Fibroblast of skin of abdomen (primary cell): ENCODE measurements at places on chromosomes 6 and 20.

DNA sequence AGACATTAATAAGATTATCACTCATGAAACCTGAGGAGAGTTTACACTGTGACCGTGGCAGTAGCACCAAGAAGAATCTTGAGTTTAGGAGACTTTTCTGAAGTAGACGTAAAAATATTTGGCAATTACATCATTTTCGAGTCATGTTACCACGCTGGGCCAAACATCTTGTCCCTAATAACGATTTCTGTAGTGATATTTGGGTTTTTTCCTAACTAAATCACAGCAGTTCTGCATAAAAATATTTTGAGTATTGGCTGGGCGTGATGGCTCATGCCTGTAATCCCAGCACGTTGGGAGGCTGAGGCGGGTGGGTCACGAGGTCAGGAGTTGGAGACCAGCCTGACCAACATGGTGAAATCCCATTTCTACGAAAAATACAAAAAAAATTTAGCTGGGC lies 262.4 kb downstream of the PHF3 start:
- no peak for DNase-seq

DNA sequence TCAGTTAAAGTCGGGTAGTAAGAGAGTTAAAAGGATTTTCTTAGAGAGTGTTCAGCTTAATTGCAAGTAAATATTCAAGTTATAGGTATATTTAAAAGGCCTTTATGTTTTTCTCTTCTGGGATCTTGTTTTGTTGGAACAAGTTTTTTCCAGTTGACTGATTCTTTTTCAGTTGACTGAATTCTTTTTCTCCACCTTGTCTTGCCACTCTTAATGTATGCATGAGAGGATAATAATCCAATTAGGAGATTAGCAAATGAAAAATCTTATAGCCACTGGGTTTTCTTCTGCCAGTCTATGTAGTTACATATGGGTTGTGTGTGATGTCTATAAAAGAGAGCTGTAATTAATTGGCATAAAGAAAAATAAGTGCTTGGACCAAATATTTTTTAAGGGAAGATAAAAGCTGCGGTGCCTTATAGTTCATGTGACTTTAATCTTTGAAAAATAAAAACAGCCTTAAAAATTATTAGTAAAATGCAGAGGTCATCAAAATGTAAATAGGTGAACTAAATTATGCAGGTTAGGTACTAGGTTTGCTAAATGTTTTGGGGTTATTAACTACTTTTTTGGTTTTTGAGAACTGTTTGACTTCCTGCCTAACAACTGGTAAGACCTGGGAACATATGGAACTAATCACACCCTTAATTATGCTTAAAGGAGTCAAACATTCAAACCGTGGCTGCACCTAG lies 367.2 kb downstream of the HTR1B start:
- no peak for DNase-seq

DNA sequence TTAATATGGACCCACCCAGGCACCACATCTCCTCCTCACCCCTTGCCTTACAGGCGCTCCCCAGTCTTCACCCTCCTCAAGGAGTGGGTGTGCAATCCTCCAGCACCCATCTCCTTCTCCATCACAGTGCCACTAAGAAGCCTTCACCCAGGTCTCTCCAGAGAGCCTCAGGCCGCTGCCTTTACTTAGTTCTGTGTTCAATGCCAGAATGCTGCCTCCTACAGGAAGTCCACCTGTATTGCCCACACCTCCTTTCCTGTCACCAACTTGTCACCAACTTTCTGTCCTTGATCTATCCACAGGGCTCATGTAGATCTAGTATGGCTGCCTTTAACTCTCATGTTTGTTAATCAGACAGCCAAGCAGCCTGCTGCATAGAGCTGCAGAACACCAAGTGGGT lies 586 bp upstream of the LST1 start:
- no peak for DNase-seq

- DNase-seq: no peak
Observed at GRCh38 chr6:119966484-119966883, 616.9 kb upstream of the MAN1A1 start.

GRCh38 chr20:16710781-16711180 lies 19.0 kb upstream of the SNRPB2 start:
- DNase-seq: no peak

DNA sequence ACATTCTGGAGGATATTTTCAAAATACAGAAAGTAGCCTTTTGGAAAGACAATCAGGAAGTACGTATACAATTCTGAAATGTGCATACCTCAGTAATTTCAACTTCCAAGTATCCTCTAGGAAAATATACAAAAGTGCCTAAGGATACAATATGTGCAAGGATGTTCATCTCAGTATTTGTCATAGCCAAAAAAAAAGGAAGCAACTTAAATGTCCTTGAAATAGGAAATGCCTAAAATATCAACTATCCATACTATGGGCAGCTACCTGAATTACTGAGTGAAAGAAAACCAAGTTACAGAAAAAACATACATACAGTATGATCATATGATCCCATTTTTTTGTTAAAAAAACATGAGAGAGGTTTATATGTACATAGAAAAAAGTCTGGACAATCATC lies 1.5 kb downstream of the PPIL1 start:
- DNase-seq: no peak

- DNase-seq: no peak
Observed at GRCh38 chr6:142942238-142942637, 2.7 kb downstream of the HIVEP2 start.

DNA sequence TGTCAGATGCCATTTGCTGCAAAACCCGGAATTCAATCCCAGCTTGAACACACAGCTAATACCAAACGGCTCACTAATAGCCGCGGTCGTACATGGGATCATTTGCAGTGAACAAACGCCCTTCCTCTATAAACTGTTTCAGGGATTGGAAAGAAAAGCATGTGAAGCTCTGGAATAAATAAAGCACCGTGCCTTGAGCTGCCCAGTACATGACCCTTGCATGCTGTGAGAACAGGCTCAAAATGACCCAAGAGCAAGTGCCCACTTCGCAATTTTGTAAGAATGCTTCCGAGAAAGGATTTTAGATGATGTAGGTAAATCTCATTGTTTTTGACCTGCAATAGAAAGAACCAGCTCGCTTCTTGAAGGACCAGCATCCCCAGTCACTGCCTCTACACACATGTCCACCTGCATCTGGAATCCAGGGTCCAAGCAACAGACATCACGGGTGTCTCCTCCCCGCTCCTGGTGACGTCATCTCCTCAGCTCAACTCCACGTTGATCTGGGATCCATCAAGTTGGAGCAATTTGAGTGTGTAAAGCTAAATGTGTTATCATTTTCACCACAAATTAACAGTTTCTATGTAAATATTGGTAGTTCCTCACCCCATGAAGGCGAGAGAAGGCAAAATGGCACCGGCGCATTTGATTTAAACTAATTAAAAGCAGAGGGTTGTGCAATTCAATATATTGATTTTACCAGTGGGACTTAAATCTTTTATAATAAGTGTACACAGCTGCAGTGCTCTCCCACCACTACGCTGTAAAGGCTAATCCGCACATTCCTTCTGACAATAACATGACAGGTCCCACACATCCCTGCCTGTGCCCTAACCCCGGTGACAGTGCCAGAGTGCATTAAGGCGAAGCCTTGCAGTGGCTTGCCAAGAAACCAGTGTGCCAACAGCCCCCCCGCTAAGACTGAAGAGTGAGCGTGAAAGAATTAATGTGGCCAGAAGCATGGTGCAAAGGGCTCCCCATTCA lies 6.2 kb downstream of the BMP7 start:
- no peak for DNase-seq

GRCh38 chr20:8089668-8090067 lies 42.4 kb upstream of the PLCB1 start:
- no peak for DNase-seq

DNA sequence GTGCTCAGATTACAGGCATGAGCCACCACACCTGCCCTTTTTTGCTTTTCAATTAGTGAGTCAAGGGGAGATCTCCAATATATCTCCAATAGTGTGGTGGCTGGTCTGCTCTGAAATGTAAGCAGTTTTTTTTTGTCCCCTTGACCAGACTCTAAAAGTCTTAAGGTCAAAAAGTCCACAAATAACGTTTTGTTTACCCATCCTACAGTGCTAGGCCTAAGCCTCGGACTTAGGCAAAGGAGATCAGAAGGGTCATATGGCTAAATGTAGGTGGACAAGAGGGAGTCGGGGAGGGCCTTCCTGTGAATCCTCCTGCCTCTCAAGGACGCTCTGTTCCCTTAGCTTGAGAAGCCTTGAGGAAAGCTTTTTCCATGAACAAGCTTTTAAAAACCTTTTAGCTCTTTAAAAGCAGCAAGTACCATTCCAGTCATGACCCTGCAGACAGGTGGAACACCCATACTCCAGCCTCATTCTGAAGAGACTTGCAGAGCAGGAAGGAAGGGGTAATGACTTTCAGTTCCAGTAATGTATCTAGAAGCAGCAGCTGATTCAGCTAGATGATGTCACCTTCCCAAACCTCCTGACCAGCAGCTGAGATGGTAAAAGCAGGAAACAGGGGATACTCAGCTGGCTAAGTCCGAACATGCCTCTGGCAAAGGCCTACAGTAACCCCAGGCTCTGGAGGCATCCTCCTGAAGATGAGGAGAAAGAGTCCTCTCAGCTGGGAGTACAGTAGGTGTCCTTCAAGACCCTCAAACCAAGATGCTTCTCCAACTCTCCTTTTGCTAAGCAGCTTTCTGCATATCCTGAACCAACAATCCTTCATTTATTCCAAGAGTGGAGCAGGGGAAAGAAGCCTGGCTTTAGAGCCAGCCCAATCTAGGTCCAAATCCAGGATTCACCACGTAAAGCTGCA lies 23.6 kb downstream of the BCL2L1 start:
- peak; percentile 85 for DNase-seq

DNA sequence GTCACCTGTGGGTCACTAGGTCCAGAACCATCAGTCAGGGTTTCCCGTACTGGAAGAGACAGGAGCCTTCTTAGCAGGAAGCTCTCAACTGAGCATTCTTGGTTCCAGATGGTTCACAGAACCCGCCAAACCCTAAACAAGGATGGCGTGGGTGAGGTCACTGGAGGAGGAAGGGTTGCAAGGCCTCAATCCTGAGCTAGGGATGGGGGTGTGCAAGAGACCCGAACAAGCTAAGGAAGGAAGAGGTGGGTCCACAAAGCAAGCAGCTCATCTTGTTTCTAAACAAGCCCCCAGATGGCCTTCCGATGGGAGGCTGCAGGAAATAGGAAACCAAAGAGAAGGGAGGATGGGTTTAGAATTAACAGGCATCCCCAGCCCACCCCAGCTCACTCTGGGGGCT lies 92.7 kb downstream of the PREX1 start:
- DNase-seq: no peak

DNA sequence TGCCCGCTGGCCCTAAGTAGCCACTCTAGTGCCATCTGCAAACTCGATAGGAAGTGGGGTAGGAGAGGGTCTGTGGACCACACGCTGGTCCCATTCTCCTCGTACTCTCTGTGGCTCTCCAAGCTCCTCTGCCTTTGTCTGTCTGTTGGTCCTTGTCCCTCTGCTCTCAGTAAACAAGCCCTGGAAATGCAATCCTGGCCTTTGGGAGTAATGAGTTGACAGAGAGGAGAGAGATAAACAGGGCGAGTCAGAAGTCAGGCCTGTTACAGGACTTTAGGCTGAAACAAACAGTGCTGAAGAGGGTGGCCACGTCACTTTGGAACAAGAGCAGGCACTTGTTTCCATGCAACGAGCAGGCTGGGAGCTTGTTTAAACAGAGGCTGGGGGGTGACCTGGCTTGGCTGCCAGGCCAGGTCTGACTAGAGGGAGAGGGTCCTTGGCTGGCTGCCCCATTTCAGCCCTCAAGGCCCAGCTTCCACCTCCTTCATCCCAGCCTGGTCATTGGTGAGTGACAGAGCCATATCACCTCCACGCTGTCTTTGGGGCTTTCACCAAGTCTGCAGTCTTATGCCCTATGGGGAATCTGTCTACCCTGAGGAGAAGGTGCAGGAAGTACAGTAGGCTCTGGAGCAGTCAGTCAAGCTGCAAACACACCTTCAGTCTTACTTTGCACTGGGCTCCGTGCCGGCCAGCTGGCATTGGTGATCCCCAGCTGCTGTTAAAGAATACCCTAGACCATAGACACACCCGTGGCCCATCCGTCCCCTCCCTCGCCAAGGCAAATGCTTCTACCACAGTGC lies 22.6 kb downstream of the FOXP4 start:
- DNase-seq: no peak

- no peak for DNase-seq
Observed at GRCh38 chr6:108665495-108666196, 104.9 kb downstream of the FOXO3 start.

DNA sequence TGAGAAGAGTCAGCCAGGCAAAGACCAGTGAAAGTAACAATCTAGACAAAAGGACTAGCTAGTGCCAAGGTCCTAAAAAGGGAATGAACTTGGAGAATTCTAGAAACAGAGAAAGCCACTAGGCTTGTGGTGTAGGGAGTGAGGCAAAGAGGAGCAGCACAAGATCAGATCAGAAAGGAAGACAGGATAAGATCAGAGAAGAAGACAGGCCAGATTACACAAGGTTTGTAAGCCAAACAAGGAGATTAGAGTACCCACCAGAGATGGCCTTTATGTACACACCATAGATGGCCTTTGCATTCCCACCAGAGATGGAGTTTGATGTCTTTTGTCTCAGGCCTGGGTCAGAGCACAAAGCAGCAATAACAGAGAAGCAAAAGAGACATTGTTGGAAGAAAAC lies 105.6 kb upstream of the PLCB4 start:
- no peak for DNase-seq

- no peak for DNase-seq
Observed at GRCh38 chr6:141957271-141957670, 175.5 kb upstream of the GJE1 start.

GRCh38 chr20:12535316-12535715 lies 473.5 kb upstream of the SPTLC3 start:
- no peak for DNase-seq

- no peak for DNase-seq
Observed at GRCh38 chr20:52236292-52236691, 44.7 kb upstream of the ZFP64 start.

- peak; percentile 16 for DNase-seq
Observed at GRCh38 chr20:56443654-56444540, 24.5 kb upstream of the RTF2 start.

- peak; percentile 20 for DNase-seq
Observed at GRCh38 chr6:168370310-168370991, 50.9 kb upstream of the DACT2 start.

DNA sequence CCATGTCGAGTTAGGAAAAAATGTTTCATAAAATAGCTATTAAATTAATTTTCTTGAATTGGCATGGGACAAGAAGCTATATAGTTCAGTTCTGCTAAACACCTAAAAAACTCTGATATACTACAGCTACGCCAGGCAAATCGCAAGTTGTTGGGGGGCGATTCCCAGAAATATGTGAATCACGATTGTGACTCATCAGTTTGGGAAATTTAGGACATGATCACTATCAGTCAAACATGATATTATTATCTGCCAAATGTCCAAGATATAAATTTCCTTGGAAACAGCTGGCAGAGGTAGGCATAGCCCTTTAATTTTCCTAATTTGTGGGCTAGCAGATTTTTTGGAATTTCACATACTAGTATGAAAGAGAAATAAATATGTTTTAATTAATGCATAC lies 123.6 kb downstream of the ATXN1 start:
- peak; percentile 24 for DNase-seq
